ENCODE measurements at places on chromosomes 16 and 17. TPM values are rescaled to one million over a fixed set of nuclear protein-coding genes. Genes with fewer than 3 reads are reported as not detected.

ACSM5 gene
- polyA plus RNA-seq = not detected

CLDN6 gene
- 0.12 TPM for polyA plus RNA-seq

- DNase-seq = no peak
Observed at GRCh38 chr17:50278526-50279180, 4.4 kb downstream of the TMEM92 start.

DNA sequence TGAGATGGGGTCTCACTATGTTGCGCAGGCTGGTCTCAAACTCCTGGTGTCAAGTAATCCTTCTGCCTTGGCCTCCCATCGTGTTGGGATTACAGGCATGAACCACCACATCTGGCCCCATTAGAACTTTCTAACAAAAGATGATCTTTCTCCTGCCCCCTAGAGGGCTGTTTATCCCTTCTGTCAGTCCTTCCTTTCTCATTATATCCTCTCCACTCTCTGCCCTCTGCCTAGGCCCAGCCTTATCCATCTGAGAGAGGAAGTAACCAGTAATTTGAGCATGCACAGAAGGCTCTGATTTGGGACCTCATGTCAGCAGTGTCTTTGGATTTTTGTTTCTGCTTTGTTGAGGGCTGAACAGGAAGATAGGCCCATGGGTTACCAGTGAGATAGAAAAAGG, 4.4 kb upstream of the DHX40 start:
- no peak for DNase-seq

GRCh38 chr16:5572056-5572455, 474.5 kb upstream of the EEF2KMT start:
- no peak for DNase-seq

DNA sequence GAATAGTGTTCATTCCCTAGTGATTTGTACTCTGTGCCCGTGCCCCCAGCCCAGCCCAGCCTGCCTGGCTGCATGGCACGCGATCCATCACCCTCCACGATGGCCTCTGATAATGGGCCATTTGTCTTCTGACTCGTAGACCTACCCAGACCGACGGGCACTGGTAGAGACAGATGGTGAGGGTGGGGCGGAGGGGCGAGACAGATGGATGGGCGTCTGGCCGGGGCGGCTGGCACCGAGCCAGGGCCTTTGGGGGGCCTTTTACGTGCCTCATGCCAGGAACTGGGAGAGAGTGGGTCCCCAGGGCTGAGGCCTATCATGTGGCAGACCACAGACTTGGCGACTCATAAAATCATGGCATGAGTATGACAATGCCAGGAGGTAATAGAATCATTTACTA, 25.4 kb downstream of the CRHR1 start:
- no peak for DNase-seq

- DNase-seq = no peak
Observed at GRCh38 chr17:16191604-16192003, 23.7 kb downstream of the NCOR1 start.

- DNase-seq = no peak
Observed at GRCh38 chr17:63423251-63423950, 22.7 kb downstream of the CYB561 start.

GRCh38 chr16:23110257-23110899, 38.9 kb downstream of the USP31 start:
- DNase-seq = no peak

DNA sequence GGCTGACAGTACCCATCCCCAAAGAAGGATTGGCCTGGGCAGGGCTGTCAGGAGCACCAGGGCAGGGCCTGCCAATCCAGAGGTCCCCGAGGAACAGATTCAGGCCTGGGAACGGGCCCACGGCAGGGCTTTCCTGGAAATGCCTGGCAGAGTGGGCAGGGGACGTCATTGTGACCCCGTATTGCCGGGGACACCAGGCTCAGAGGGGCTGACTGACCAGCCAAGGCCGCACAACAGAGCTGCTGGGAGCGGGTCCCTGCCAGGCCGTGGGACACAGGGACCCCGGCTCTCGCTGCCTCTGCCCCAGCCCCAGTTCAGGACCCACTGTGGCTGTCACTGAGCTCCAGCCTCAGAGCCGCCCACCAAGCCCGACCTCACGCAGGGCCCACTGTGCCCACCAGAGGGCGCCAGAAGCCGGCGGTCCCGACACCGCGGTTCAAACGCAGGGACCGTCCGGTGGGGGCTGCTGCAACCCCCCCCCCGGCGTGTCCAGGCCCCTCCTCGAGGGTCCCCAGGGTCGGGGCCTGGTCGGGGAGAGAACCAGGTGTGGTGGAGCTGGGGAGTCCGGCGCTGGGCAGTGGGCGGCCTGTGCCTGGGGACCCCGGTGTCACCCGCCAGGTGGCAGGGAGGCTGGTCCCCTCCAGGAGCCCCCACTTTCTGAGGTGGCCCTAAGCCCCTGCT, 15.2 kb upstream of the SSTR5 start:
- no peak for DNase-seq

DNA sequence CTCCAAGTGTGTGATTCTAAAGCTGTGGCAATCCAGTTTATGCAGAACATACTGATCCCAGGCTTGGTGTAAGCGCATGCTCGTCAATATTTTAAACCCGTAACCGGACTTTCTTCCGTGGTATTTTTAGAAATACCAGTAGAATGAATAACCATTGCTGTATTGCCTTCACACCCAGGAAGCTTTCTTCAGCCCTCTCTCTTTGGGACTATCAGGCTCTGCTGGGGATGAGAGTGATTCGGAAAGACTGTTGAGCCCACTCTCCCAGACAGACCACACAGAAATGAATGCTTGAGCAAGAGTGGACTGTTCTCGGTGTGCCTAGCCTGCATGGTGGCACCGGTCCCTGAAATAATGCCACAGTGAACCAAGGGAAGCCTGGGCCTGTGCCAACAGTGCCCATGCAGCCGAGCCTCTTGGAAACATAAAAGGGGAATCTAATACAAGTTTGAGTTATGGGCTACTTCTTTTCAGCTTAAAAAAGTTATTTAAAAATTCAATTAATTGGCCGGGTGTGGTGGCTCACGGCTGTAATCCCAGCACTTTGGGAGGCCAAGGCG, 89.9 kb upstream of the ELAC2 start:
- no peak for DNase-seq

- DNase-seq = peak; percentile 19
Observed at GRCh38 chr17:20128036-20128667, 119.0 kb downstream of the SPECC1 start.

DNA sequence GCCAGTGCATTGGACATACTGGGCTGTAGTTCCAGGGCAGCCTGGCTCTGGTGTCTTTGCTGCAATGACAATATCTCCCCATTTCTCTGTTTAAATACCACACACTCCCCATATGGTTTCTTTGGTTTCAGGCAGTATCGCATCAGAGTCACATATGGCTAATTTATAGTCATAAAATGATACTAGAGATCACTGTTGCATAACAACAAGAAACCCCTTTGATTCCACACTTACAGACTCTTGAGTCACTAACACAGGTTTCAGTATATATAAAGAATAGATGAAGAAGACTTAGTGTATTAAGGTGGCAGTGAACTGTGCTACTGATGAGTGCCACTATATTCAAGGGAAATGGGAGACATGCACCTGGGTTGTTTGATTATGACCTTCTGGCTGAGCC, 281.6 kb downstream of the WWOX start:
- DNase-seq = no peak

GRCh38 chr16:88357317-88358022, 25.3 kb upstream of the ZNF469 start:
- peak; percentile 95 for DNase-seq

- DNase-seq = no peak
Observed at GRCh38 chr16:50326835-50327465, 41.8 kb downstream of the BRD7 start.

DNA sequence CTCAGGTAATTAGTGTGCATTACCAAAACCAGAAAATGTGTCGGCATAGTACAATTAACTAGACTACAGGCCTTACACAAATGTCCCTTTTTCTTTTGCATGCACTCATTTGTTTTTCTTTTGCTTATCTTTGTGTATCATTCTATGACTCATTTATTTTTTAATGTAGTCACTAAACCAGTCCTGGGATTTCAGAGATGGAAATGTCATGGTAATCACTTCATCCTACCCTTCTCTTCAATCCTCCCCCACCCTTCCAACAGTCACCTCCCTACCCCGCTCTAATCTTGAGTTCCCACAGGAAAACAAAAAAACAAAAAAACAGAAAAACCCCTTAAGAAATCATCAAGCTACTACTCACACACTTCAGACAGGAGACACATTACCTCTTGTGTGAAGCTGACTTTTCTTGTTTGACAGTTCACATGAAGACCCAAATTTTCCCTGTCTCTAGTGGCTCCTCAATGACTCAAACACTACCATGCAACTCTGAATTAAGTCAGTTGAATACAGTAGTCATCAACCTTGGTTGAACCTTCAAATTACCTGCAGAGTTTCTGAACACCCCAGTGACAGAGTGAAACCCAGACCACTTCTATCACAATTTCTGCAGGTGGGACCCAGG, 242.4 kb upstream of the SALL1 start:
- no peak for DNase-seq

PSMC3IP gene
- polyA plus RNA-seq = 5.8 TPM

DNA sequence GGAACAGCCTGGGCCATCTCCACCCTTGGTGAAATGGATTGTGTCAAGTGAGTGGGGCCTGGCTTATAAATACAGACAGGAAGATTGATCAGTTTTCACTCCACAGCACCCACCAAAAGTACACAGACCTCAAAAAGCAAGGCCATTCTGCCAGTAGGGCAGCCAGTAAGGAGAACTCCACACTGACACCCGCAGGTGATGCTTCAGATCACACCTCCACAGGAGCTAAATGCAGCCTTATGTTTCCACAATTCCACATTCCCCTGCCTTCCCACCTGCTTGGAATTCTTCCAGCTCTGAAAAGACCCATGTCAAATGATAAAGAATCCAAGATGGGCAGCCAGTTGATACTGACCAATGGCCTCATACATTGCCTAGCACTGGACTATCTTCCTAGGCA, 191.1 kb downstream of the ZFHX3 start:
- DNase-seq = no peak

DCXR gene
- 66.0 TPM for polyA plus RNA-seq

GRCh38 chr17:59375857-59376256, 44.4 kb downstream of the YPEL2 start:
- DNase-seq = no peak

CHST5 gene
- polyA plus RNA-seq = not detected

DNA sequence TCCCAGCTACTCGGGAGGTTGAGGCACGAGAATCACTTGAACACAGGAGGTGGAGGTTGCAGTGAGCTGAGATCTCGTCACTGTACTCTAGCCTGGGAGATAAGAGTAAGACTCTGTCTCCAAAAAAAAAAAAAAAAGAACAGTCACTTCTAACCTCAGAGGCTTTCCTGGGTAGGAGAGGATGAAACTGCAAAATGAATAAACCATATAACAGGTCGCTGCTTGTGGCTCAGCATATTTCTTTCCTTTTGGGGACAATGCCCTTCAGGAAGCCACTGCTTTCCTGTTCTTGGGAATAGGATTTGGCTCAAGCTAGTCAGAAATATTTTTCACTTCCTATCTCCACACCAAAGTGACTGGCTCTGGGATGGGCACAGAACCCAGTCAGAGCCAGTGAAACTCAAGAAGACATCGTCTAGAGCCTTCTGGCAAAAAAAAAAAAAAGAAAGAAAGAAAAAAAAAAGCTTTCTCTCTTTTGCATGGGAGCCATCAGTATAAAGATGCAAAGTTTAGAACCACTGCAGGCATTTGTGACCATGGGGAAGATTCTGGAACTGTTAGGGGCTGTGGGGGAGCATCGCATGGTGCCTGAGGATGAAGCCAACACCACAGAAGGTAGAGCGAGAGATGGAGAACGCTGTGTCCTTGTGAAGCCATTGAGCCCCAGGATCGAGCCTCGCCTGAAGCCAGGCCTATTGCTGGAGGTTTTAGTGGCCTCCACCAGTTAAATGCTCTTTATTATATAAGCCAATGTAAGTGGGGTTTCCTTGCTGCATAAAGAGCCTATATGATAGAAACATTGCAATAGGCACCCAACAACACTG, 71.8 kb upstream of the MRTFB start:
- DNase-seq = no peak

P3H4 gene
- polyA plus RNA-seq = 64.4 TPM

DNA sequence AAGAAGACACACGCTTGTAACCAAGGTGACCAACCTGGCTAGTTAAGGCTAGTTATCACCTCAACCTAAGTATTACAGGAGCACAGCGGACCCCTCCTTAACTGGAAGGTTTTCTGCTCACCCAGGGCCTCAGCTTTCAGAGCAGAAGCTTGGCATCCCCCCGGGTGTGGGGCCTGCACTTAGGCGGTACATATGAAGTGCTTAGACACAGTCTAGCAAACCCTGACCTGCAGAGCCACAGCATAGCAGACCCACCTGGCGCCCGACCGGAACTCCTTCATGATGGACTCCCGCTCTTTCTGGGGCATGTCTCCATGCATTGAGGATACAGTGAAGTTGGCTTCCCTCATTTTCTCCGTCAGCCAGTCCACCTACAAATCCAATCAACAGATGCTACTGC, 9.8 kb downstream of the EIF4A3 start:
- DNase-seq = no peak

- no peak for DNase-seq
Observed at GRCh38 chr16:71461686-71462648, at the start of gene ZNF23. Gene ZNF23 (minus strand): TSS chr16:71462247. CDS start chr16:71456796, 5,451 bp downstream.

- DNase-seq = no peak
Observed at GRCh38 chr16:23145186-23145585, 4.1 kb downstream of the USP31 start.

GRCh38 chr16:2767891-2768290, 9.2 kb downstream of the ELOB start:
- DNase-seq = no peak

DOC2A gene
- 0.26 TPM for polyA plus RNA-seq

ATP1B2 gene
- polyA plus RNA-seq = not detected

- DNase-seq = no peak
Observed at GRCh38 chr16:87955302-87956097, 4.3 kb downstream of the BANP start.

GRCh38 chr16:28267356-28267755, 25.0 kb upstream of the SBK1 start:
- no peak for DNase-seq

C1QL1 gene
- 0.39 TPM for polyA plus RNA-seq

DNA sequence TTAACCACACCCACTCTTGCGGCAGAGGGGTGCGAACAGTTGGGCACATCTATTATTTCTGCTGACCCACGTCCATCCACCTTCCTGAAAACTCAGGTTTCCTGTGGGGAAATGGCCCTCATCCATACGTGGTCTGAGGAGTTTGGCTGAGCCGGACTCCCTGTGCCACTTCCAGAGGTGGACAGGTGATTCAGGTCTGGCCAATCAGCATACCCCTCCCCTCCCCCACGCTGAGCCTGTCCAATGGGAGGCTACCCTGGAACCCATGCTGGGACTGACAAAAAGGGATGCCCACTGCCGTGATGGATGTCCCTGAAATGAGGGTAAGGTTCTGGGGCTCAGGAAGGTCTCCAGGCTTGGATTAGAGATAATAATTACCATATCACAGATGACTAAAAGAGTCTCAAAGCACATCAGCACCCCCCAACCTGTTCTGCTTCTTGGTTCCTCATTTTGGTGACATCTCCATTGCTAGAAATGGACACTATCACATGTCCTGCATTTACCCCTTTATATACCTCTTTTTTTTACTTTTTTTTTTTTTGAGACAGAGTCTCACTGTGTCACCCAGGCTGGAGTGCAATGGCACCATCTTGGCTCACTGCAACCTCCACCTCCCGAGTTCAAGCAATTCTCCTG, 5.3 kb upstream of the MAPK7 start:
- DNase-seq = no peak

GRCh38 chr16:47750371-47750770, 289.2 kb downstream of the PHKB start:
- no peak for DNase-seq

GRCh38 chr16:87656328-87656727, 54.0 kb downstream of the JPH3 start:
- no peak for DNase-seq

- peak; percentile 75 for DNase-seq
Observed at GRCh38 chr16:3022208-3022683, 1.5 kb downstream of the HCFC1R1 start.

TPSG1 gene
- polyA plus RNA-seq = not detected

IRX3 gene
- polyA plus RNA-seq = 2.3 TPM

Data from BJ (cell line).